NCI-H1105 treated with DMSO at 0.1 percent for 48 hours (cell line): ENCODE measurements at places on chromosomes 2 and 18.

- no peak for DNase-seq
Measured at GRCh38 chr2:178298785-178299212, 104.5 kb downstream of the OSBPL6 start.

GRCh38 chr2:187008111-187008510 lies 159.1 kb upstream of the ZSWIM2 start:
- DNase-seq: no peak

GRCh38 chr18:46069524-46069923 lies 2.5 kb downstream of the PSTPIP2 start:
- DNase-seq: no peak

- DNase-seq: no peak
Measured at GRCh38 chr2:207260947-207261346, 95.2 kb upstream of the KLF7 start.

DNA sequence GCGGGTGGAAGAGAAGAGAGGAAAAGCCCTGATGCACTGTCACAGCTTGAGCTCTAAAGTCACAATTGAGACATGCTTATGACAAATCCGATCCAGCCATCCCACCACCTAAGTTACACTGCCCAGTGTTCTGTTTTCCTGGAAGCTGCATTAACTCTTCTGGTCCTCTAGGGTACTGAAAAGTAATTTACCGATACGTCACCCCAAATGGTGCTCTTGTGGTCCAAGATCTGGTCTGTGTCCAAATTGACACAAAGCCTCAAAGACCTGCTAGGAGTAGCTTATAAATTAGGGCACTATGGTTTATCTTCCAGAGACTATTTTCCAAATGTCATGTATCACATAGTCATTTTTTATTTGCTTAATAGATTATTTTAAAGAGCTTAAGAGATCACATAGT lies 186.7 kb upstream of the ETAA1 start:
- DNase-seq: no peak

- DNase-seq: no peak
Measured at GRCh38 chr2:96934831-96935540, 51.4 kb downstream of the FAM178B start.

DNA sequence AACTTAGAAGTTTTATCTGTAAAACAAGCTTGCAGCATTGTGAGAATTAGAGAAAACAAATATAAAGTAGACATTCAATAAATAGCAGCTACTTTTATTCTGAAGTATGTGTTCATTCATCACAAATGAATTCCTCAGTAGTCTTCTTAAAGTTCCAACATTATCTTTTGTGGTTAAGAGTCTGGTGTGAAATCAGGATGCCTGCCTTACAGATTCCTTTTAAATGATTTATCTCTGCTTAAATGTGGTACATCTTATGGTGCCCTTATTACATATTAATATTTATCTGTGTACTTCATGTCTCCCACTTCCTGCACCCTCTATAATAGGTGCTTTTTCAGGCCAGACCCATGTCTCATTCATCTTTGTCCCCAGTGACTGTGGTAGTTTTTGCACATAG lies 595.0 kb downstream of the STK39 start:
- no peak for DNase-seq

DNA sequence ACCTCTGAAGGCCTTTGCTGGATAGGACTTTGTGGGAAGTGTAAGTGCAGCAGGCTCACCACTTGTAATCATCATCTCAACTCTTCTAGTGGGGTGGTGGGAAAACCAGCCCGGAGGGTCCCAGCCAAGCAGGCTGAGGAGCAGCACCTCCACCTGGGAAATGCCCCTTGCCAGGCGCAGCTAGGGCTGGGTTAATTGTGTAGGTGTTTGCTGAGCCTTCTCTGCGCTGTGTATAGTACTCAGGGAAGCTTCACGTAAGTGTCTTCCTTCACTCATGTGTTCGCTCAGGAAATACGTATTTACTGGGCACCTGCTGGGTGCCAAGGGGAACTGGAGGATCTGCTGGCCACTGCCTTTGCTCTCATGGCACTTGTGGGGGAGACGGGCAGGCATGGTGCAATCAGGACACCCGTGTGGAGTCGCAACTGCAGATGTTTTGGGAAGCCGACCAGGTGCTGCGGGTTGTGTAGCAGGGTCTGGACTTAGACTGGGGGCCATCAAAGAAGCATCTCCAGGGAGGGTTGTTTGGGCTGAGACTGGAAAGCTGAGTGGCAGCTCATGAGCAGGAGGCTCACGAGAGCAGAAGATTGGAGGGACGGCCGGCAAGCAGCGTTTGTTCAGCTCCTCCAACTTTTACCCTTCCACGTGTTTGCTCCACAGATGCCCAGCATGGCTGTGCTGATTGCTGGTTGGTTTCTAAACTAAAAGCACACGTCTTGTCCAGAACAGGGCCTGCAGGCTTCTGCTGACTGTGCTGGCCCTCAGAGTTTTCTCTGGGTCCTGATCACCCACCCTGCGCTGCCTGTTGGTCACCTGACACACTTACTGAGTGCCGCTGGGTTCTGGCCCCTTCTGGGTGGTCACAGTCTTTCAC lies 164.6 kb downstream of the LDLRAD4 start:
- DNase-seq: no peak

DNA sequence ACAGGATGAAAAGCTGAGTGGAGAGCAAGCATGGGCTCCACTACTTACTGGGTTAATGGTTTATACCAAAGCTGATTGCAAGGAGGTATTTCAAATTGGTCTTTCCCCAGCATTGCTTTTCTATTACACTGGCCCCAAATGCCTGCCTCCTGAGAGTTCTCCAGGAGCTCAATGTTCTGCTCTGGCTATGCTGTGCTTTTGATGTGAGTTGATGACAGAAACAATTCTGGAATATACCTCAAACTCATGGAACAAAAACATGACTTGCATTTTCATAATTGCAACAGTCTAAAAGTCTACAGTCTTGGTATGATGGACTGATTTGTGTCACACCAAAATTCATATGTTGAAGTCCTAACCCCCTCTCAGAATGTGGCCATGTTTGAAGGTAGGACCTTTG lies 258.0 kb downstream of the CDH20 start:
- no peak for DNase-seq

- DNase-seq: no peak
Measured at GRCh38 chr2:234963773-234964615, 12.2 kb downstream of the SH3BP4 start.

DNA sequence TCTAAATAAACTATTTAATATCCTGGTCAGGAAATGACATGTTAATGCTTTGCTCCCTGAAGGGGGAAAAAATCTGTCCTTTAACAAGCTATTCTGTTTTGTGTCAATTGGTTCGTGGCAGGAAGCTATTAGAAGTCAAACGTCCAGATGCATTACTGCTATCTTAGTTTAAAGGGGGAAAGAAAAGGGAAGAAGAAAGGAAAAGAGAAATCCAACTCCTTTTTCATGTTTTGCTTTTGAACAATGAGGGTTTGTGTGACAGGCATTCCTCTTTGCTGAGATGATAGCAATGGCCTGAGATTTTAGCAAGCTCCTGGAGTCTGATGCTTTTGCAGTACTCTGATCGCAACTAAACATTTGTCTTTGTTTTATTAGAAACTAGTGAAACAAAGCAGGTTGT lies 24.6 kb downstream of the TRIB2 start:
- DNase-seq: no peak

GRCh38 chr2:113867571-113867970 lies 22.3 kb upstream of the ACTR3 start:
- DNase-seq: no peak

DNA sequence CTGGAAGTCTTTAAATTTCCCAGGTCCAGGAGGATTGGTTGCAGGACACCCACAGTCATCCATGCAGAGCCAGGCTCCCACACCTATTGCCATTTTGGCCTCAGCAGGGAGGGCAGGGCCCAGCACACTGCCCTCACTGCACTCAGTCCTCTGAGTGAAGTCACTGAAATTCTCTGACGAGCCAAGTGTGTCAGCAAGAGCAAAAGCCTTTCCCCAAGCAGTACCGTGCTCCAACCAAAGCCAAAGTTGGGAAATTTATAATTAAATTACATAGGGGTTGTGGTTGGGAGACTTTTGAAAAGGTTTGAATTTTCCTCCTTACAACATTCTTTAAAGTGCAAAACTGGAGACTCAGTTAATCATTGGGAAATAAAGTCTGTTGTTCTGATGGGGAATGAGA lies 98.5 kb upstream of the CD226 start:
- DNase-seq: no peak

DNA sequence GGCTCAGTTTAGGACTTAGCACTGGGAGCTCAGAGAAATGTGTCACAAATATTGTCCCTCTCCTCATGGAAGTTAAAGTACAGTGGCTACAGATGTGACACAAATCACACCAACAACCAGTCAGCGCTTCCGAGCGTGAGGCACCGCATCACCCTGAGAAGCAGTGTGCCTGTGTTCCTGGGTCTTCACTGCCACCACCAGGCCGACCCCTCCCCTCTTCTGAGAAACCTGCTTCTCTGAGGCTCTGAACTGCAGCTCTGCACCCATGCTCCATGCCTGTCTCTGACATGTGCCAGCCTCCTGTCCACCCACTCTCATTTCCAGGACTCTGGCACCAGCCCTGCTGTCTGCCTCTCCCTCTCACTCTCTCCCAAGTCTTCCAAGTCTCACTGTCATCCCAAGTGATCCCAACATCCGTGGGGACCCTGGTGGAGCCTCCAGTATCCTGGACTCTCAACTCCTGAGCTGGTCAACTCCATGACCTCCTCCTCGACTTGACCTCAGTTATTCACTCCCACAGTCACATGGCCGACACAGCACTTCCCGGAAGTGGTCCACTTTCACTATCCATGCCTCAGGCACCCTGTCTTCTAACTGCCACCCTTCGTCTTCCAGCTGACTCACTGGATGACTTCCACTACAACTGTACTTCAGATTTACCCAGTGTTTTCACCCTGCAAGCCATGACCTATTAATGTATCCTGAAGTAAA lies 73.5 kb downstream of the FBXO15 start:
- no peak for DNase-seq
